ENCODE measurements at places on chromosomes 12 and 14.

DNA sequence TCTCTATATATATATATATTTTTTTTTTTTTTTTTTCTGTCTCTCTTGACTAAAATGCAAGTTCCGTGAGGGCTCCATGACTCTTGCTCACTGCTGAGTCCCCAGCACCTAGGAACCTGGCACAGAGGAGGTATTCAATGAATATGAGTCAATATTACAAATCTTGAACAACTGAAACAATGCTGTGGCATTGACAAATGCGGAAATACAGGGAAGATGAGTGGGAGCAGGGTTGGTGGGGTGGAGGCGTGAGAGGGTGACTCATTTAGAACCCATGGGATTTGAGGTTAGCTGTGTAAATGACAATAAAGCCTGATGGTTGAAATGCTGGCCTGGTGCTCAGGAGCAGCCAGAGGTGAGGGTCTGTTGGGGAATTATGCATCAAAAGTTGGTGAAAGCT lies 121.7 kb upstream of the FUT8 start:
- peak; percentile 97 for DNase-seq

DNA sequence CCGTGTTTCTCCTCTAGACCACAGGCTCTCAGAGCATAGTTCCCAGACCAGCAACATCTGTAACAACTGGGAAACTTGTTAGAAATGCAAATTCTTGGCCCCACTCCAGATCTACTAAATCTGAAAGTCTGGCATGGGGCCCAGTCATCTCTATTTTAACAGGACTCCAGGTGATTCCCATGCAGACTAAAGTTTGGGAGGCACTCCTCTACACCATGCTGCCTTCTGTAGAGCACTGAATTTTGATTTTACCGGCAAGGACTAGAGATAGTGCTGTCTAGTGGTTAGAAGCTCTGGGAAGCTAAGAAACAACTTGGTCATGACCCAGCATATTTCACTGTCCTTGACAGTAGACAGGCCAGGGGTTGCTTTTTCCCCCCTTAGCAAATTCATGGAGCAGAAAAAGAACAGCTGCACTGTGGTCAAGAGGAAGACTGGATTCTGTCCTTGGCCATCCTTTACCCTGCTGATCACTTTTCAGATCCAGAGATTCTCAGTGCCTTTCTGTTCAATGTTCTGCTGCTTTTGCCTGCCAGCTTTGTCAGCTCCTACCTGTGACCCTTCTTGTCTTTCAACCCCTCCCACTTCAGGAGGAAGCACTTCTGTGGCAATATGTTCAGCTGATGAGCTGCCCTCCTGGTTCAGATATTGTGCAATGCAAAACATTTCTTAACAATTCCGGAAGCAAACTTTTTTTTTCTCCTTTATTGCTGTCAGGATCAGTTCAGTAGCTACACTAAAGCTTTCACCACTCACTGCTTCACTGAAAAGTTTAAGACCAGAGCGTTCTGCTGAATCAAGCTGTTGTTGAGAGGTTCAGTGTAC lies 133.8 kb upstream of the NUDT4 start:
- DNase-seq = no peak

DNA sequence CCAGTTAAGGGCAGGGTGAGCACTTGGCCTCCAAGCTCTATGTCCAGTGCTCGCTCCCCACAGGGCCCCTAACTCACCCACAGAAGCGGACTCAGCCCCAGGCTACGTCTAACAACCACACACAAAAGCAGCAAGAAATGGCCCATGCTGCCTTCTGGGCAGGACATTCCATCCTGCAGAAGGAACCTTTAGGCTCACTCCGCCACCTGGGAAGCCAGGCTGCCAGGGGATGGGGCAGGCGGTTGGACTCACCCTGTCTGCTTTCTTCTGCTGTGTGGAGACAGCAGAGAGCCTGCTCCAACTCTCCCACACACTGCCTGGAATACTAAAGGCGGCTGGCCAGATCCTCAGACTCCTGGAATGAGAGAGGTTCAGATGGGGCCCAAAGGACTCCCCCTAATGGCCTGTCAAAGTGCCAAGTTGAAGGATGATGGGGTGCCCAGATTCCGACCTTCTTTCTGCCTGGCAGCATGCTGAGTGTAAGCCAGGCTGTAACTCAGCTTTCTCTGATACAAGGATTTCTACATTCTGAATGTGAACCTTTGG lies 27.7 kb upstream of the BLTP3B start:
- no peak for DNase-seq

DNA sequence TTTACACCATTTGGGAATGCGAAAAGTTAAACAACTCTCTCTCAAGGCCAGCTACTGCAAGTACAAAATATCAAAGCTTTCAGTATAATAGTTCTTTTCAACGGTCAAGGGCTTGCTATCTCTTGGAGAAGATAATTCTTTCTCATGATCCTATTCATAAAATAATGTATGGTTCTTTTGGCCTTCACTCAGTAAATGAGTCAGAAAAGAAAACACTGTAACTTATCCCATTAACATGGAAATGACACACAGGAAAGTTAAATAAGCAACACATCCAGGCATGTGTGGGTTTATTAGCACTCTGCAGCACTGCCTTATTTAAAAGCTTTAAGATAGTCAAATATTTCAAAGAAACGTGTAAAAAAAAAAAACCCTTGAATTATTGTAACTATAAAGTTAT lies 36.9 kb downstream of the ZFC3H1 start:
- DNase-seq = no peak

GRCh38 chr12:127399451-127399850 lies 867.5 kb upstream of the TMEM132C start:
- DNase-seq = no peak

DNA sequence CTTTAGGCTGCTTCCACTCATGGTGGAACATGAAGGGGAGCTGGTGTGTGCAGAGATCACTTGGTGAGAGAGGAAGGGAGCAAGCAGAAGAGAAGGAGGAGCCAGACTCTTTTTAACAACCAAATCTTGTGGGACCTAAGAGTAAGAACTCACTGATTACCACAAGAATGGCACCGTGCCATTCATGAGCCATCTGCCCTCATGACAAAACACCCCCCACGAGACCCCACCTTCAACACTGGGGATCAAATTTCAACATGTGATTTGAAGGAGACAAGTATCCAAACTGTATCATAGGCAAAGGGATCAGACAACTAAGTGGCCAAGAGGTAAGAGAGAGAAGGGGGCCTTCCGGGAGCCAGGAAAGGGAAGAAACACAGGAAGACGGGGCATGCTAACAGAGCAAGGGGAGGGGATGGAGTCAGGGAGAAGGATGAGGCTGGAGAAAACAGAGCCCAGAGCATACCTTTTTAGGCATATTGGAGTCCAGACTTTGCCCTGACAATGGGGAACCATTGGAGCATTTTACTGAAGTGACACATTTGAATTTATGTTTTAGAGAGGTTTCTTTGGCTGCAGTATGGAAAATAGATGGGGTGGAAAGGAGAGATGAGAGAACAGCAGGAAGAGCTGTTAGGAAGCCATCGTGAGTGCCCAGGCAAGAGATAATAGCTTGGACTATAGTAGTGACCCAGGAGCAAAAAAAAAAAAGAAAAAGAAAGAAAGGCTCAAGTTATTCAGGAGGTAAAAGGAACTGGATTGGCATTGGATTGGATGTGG lies 204.4 kb upstream of the NUDT4 start:
- no peak for DNase-seq
